Activated T-helper 9 cell treated with anti-CD3 and anti-CD28 coated beads, Interleukin-2, amount 50 U/mL, for 16 hours (primary cell): ENCODE measurements at places on chromosomes 1 and 21.

GRCh38 chr21:25872271-25872670 lies 137.5 kb downstream of the GABPA start:
- no peak for DNase-seq

GRCh38 chr1:183597656-183598347 lies 7.5 kb upstream of the NCF2 start:
- DNase-seq: no peak

DNA sequence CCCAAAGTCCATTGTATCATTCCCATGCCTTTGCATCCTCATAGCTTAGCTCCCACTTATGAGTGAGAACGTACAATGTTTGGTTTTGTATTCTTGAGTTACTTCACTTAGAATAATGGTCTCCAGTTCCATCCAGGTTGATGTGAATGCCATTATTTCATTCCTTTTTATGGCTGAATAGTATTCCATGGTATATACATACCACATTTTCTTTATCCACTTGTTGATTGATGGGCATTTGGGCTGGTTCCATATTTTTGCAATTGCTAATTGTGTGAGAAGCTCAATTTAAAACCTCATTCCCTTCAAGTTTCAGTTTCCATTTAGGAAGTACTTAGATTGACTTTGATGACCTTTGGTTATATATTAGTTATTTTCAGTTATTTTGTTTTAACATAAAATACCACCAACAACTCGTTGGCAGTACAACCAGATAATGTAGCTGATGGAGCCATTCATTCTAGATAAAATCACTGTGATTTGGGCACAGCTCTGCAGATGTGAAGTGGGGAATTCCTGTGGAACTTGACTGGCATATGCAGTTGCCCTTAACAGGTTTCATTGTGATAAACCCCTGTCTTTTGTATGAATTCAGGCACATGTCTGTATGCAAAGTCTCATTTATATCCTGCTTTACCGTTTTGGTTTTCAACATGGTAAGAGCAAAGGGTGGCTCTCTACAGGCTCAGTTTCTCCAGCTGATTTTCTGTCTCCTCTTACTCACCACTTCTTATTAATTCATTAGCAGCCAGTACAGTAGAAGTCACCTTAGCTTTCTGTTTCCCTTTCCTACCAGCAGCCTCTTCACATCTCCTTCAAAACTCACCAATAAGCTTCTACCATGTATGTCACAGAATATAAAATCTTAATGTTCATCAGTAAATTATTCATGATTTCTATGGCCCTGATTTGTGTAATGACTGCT lies 170.9 kb downstream of the C1orf21 start:
- DNase-seq: no peak

- DNase-seq: no peak
These were observed 99.0 kb upstream of the RAB4A start for GRCh38 chr1:229171934-229172333.

GRCh38 chr1:145918992-145919939 lies 749 bp upstream of the PEX11B start:
- DNase-seq: no peak

GRCh38 chr1:183278739-183279591 lies 92.9 kb downstream of the LAMC2 start:
- DNase-seq: no peak

- no peak for DNase-seq
These were observed 162.1 kb downstream of the GLUL start for GRCh38 chr1:182229451-182229850.

- no peak for DNase-seq
These were observed 44.4 kb downstream of the KCNH1 start for GRCh38 chr1:211089536-211089935.

DNA sequence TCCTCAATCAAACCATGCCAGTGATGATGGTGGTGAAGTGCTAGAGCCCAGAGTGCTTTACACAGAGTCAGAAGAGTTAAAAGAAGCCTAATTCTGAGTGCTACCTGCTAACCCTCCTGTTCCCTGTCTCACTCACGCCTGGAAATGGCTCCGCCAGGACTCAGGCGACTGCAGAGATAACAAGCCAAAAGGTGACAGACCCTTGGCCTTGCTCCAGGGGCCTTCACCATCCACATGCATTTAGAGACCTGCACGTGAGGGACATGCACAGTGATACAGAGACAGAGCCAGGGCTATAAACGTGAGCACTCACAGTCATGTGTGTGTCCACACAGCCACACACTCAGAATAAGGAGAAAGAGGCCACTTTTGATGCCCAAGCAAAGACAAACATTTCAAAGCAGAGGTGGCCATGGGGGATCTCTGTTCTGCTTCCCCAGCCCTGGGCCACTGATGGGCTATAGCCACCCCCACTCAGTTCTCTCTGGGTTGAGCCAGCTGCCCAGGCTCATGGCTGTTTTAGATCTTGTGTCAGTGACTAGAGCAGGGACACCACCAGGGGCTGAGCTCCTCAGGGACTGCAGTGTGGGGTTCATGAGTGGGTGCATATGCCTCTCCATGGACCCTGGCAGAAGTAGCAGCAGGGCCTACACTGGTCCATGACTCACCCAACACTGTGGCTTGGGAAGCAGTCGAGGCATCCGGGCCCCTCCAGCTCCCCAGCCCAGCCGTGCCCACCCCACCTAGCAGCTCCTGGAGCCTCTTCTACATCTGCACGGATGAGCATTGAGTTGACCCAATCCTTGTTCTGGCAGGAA lies 117.2 kb downstream of the EPHB2 start:
- no peak for DNase-seq

GRCh38 chr1:48916130-48917069 lies 139.7 kb upstream of the BEND5 start:
- DNase-seq: no peak

GRCh38 chr1:40884055-40884795 lies 22.1 kb upstream of the CITED4 start:
- DNase-seq: no peak

DNA sequence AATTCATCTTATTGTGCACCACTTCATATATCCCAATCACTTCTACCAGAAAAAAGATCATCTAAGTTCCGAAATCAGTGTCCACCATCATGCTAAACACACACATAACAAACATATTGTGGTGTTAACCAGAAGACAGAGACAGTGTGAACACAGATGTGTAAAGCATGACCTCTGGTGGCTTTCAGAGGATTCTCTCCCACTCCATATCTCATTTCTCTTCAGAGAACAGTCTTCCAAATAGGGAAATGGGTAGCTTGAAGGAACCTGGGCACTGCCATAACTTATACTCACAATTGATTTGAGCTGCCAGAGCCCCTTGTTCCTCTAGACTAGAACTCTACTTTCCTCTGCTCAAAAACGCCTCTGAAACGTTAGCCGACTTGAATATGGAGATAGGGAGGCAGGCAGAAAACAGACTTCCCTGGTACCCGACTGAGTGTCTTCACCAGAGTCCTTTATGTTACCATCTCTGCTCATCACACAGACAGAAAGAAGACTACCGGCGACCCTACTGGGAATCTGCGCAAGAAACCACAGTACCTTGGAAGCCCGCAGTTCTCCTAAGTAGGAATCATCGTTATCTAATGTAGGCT lies 1.8 kb upstream of the ELAPOR1 start:
- no peak for DNase-seq

DNA sequence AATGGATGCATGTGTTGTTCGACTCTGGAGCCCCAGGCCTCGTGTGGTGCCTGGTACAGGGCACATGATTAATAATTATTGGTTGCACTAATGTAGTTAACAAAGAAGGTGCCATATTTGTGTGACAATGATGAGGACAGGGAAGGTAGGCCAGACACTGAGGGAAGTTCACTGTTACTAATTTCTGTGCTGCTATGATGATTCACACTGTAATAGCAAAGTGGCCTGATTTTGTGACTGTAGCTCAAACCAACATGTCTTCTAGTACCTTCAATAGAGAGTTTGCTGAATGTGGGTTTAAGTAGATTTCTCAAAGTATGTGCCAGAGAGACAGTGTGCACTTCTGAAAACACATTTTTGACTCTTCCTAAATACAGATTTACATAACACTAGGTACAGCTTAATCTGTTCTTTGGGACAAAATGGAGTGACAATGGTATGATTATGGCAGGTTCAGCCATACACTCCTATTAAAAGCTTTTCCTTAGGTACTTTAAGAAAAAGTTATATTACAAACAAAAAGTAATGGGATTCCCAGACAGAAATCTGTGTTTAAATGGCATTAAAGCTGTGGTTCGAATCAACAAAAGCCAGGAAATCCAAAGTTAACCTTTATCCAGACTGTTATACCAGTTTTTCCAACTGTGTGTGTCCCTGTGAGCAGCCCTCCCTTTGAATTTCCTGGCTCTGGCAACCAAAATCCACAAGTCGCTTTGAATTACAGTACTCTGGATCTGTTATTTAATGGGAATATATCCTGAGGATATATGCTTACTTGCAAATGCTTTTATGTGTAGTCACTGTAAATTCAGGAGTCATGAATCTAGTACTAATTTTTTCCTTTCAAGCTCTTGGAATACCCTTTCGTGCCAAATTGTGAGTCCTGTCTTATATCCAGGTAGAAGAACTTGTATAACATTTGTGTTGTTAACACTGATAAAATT lies 277.1 kb upstream of the SGIP1 start:
- no peak for DNase-seq

- DNase-seq: no peak
These were observed at the start of gene DNALI1 for GRCh38 chr1:37556712-37557196. Gene DNALI1 (plus strand): TSS chr1:37556940. CDS start chr1:37556995, 55 bp downstream.

DNA sequence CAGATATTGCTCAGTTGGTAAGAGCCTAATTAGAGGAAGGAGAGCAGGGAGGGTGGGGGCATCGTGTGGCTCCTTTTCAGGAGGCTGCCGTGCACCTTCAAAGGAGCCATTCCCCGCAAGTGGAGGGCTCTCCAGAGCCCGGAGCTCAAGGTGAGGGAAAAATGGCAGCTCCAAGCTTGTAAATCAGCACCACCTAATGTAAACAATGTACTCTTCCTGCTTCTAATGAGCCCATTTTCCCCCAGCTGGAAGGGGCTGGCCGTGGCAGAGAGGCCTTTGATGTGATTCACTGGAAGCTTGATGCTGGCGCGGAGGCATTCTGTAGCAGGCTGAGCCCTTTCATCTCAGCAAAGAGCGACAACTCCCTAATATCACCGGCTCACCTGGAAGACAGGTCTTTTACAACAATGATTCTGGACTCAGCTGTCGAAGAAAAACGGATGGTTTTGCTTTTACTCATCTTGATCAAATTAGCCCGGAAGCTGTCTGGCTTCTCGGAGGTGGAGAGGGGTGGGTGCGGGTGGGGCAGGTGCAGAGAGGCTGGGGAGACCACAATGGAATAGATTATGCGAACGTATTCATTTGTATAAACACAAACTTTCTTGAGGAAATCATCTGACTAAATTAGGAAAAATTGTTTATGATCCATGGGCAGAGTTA lies 112.5 kb downstream of the RRAGC start:
- no peak for DNase-seq

- no peak for DNase-seq
These were observed 86.0 kb upstream of the ZBTB40 start for GRCh38 chr1:22365331-22366295.

DNA sequence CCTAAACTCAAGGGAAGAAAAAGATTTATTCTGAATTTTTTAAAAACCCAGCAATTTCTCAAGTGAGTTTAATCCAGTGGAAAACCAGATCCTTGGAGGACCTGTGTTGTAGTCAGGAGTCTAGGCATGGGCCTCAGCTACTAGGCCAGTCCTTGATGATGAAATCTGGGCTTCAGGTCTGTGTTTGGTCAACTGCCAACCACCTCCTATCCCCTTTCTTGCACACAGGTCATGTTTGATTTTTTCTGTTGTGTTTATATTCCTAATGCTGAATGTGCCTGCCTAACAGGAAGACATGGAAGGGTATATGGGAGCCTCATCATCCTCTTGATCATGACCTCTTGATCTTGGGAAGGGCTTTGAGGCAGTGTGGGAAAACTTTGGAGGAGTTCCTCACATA lies 38.2 kb upstream of the SLC19A2 start:
- no peak for DNase-seq

DNA sequence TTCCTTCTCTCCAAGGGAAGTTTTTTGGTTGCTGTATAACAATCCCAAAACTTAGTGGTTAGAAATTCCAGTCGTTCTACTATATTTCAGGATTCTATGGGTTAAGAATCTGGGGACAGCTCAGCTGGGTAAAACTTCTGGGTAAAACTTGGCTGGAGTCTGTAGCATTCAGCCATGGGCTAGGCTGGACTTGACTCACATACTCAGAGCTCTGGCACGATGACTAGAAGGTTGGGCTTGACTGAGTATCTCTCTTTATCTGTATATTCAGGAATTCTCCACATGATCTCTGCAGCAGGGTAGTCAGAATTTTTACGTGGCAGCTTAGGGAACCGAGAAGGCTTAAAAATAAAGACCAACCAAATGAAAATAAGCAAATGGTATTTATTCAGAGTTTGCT lies 28.2 kb upstream of the HRNR start:
- no peak for DNase-seq

GRCh38 chr1:53712276-53712675 lies 26.7 kb downstream of the GLIS1 start:
- no peak for DNase-seq

- DNase-seq: no peak
These were observed 123.8 kb upstream of the CHRM3 start for GRCh38 chr1:239262538-239262937.

DNA sequence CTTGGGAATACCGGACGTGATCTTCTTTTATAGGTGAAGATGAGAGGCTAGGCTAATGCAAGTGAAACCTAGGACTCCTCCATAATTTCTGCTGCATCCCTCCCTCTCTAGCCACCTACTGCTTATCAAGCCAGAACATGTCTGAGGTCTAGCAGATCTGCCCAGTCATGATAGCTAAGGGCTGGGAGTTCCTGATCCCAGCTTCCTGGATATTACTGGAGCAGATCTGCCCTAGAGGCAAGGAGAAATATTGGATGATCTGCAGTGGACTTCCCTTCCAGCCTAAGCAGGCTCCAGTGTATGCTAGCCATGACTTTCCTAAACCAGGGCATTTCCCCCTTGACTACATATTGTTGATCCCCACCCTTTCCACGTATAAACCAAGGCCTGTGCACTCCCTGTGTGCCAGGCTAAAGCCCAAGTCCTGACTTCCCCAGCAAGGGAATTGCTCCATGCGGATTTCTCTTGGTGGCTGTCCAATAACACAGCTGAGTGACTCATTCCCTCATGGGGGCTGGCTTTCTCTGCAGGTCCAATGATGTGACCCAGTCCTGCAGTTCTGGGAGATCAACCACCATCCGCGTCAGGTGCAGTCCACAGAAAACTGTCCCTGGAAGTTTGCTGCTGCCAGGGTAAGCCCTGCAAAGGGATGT lies 15.5 kb upstream of the SARS1 start:
- no peak for DNase-seq

DNA sequence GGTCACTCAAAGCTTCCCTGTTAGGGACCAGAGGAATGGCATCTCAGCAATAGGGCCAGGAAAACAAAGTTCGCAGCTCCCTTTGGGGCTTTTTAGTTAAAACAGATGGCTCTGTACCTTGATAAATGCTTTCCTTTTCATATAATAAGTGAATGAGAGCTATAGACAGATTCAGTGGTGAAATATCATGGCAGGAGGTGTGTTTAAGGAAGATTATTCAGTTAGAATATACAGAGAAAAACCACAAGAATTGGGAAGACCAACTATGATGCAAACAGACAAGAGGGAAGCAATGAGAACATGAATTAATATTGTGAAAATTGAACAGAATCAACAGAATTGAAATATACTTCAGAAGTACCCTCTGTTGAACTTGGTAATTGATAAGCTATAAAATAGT lies 379.4 kb downstream of the PLPP3 start:
- DNase-seq: no peak

- no peak for DNase-seq
These were observed 61.4 kb downstream of the EIF2B3 start for GRCh38 chr1:44924835-44925464.

- no peak for DNase-seq
These were observed 118.2 kb upstream of the ADGRL2 start for GRCh38 chr1:81682490-81682889.
